ENCODE measurements at places on chromosomes 3 and 15. TPM values are rescaled to one million over a fixed set of nuclear protein-coding genes. Genes with fewer than 3 reads are reported as not detected.

DNA sequence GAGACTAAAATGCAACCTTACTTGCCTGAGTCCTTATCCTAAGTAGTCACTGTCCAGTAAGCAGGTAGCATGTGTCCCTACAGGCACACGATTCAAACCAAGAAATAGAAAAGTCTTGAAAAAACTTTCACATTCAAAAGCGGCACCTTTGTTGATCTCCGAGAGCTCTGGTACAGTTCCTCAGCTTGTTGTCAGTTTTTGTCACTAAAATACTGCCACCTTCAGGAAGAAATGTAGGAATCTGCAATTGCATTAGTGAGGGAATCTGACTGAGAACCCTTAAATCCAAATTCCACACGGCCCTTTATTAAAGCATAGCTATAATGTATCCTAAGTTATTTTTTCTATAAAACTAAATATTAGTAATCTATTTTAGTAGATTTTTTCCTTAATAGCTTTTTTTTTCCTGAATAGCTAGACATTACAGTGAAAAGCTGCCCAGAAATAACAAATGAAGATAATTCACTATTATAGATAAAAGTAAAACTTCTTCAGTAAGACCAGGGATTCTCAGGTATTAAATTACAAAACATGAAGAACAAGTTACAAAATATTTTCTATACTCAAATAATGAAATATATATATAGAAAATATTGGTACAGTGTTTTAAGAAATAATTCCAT, 44.0 kb downstream of the CCDC54 start:
- DNase-seq: no peak

Gene MKRN2OS
- not detected for total RNA-seq

Gene PPP2R3A
- total RNA-seq: 18.0 TPM

DNA sequence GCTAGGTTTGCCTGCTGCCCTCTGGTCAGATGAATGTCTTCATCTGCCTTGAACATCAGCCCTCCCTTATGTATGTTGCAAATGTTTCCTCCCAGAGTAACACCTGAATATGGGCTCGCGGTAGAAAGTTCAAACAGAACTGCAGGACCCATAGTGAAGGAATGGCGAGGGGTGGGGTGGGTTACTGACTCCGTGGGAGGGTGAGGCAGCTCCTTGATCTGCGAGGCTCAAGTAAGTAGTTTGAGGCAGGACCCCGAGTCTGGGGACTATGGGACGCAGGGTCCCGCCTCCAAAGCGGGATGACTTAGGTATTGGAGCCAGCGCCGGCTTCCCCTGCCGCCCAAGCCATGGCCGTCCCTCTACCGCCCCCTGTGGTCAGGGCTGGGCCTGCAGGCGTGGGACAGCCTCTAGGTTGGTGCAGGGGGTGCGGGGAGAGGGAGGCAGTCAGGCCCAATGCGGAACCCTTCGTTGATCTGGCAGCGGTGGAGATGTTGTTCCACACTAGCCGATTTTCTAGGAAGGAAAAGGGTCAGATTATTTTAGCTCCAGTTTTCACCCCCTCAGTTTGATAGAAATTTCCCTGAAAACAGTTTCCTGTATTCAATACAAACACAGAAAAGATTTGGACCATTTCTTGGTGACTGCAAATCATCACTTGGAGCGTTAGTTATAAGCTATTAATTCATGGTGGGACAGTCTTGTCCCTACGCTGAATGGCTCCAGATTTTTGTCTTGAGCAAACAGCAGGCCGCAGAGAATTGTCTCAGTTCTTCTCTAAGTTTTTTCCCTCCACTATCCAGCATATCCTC, 72.3 kb downstream of the CORO2B start:
- no peak for DNase-seq

DNA sequence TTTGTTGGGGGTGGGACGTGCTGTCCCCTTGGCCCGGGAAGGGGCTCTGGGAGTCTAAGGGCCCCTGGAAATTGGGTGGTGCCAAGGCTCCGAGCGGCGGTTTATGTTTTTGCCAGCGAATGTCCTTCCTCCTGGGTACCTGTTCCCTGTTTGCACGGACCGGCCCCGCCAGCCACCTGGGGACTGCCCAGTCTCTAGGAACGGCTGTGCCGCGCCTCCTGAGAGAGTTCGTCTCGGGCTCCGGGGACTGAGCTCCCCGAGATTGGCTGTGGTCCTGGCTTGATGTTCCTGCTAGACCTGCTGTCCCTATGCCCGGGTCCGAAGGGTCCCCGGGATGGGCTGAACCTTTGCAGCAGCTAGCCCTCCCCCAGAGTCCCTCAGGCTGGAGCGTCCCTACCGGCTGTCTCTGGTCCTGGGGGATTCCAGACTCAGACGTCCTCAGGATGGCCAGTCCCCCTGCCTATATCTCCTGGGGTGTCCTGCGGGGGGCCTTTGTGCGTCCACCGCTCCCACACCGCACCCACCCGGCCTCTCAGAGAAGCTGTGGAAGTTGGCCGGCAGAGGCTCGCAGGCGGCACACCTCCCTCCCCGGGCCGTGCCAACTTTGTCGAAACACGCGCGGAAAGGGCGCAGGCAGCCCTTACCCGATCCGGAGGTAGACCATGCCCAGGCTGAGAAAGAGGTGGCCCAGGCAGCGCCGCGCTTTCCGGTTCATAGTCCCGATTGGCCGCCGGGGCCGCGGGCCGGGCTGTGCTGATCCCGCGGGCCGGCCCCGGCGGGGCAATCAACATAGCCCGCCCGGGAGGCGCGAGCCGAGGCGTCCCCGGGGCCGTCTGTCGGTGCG, 547 bp downstream of the WNT7A start:
- no peak for DNase-seq

DNA sequence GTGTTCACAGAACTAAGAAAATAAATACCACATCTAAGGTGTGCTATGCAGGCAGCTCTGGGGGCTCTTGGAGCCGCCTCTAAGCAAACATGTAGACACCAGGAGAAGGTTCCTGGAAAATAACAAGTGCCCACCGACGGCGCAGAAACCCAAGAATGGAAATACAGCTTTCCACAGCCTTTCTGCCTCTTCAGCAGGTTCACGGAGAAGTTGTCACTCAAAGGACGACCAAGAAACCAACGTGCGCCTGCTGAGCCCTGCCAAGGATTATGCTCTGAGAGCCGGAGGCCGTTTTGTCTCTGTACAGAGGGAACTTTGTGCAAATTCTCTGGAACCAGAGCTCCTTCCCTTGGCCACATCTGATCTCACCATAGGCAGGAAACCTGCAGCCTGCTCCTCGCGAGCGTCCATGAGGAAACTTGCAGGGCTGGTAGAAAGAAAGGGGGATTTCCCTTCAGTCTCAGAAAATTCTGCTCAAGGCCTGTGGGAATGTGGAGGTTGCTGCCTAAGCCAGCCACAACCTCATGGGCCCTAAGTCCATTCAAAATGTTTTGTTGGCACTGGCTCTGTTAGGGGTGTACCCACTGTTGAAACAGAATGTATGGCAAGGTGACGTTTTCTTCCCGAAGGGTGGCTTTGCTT, 40.6 kb upstream of the ETV5 start:
- DNase-seq: no peak

Gene GOLGA6L9
- total RNA-seq: 1.8 TPM

DNA sequence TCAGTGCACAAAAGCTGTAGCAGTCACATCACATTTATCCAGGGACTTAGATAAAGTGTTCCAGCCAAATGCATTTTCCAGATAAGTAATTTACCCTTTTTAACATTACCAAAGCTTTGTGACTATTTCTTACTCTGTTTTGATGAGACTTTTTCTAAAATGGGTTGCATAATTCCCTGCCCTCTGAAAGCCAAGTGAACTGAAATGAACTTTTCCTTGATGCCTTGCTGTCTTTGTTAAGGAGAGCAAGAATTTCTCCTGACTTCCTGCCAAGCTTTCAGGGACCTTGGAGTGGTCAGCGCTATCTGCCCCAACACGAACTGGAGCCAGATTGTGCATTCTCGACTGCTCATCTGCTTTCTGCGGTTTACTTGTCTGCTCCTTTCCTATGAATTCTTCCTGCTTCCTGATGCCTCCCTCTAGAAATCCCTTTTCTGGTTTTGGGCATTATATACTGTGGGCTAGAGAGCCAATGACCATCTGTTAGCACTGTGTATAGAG, 34.8 kb downstream of the EIF4E3 start:
- DNase-seq: no peak

- no peak for DNase-seq
Measured at GRCh38 chr15:63018639-63019038, 23.9 kb upstream of the TPM1 start.

DNA sequence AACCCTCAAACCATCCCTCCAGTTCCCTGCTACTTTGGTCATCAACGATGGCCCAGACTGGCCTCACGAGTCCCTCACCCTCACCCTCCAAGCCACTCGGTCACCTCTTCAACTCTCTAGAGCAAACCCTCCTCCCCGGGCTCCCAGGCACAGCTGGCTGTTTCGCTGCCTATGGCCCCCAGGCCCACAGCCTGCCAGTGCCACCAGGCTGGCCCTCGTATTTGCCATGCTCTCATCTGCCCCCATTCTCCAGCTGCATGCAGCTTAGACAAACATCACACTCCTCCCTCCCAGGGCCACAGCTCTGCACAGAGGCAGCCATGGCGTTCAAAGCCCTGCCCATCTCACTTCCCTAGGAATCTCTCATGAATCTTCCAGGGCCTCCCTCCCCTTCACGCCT, 13.8 kb downstream of the RAB43 start:
- no peak for DNase-seq

DNA sequence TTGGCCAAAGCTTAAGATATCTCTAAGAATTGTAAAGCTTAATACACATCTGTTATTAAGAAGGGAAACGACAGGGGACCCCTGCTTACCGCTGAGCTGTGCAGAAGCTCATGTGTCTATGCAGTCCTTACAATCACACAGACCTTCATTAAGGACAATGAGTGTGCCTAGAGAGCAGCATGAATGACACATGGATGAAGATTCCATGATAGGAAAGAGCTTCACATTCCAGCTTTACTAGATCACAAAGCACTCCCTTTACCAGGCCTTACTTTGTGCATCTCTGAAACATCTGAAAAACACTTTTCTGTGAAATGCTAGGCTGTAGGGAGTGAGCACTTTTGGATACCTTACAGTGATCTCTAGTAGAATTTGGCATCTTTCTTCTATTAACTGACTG, 32.0 kb downstream of the RNF168 start:
- DNase-seq: no peak

GRCh38 chr3:69219101-69219708, 96.8 kb upstream of the LMOD3 start:
- DNase-seq: no peak

GRCh38 chr3:186100398-186100797, 8.5 kb downstream of the ETV5 start:
- no peak for DNase-seq

- no peak for DNase-seq
Measured at GRCh38 chr15:58433597-58434333, 2.0 kb downstream of the LIPC start.

Gene PSTPIP1
- 24.8 TPM for total RNA-seq

- DNase-seq: no peak
Measured at GRCh38 chr3:188646592-188646991, 492.6 kb downstream of the LPP start.

DNA sequence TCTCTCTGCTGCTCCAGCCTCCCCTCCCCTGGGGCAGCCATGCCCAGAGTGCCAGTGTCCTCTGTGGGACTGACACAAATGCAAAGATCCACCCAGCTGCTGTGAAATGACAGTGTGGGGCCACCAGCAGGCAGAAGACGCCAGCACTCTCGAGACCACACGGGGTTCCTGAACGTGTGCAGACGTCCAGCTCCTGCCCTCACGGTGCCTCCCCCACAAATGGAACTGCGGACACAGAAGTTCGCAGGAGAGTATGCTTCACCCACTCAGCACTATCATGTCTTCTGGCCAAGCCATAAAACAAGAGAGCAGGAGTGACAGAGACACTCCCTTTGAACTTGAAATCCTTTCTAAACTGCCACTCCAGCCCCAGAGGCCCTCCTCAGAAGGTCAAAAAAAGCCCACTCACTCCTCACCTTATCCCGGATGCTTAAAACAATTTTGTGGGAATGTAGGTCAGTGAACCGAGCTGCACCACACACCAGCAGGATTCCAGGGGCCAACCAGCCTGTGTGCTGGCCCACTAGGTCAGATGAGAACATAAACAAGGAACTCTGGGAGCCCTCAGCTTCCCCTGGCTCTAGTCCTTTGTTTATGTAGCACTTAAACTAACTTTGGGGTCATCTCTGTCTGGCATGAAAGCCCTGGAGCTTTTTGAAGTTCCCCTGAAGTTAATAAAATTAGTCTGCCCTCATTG, 112.6 kb downstream of the DNAJB8 start:
- DNase-seq: no peak

GRCh38 chr3:134353831-134354611, 20.2 kb downstream of the AMOTL2 start:
- DNase-seq: no peak

DNA sequence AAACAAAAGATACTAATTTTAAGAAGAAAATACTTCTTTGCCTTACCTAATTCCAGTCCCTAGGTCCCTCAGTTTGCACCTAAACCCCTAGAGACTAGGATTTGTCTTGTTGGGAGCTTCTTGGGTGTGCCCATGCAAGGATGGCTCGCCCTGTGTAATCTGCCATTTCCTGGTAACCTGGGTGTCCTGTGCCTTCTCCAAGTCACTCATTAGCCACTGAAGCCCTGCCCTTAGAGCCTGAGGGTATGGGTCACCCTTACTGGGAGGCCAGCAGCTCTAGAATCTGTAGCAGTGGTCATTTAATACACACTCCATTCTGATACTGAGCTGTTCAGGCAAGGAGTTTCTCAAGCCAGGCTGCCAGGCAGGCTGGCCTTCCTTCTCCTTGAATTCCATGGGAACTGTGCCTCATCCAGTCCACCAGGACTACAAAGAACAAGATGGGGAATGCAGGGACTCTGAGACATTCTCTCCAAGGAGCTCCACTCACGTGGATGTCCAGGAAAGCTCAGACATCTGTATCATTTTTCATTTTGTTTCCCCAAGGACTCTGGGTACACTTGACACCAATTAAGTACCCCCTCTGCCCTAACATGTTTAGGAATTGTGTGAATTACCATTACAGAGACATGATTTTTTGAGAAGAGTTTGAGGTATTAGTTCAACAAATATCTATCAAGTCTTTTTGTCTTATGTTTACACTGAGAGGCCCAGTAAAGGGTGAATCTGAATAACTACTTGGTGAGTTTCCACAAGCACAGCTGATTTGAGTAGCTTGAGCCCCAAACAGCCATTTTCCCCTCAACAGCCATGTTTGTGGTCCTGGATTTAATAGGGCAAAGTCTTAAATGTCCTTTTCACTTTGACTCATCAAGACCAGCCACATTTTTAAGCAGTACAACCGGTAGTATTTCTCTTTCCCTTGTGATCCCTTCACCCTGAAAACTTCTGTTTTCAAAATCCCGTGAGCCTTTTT, 52.6 kb downstream of the ARNT2 start:
- DNase-seq: no peak

Gene NOX5
- 0.92 TPM for total RNA-seq

Gene SCN5A
- 5.4 TPM for total RNA-seq

Gene ZIC1
- total RNA-seq: 0.07 TPM

Gene TUSC7
- total RNA-seq: not detected

DNA sequence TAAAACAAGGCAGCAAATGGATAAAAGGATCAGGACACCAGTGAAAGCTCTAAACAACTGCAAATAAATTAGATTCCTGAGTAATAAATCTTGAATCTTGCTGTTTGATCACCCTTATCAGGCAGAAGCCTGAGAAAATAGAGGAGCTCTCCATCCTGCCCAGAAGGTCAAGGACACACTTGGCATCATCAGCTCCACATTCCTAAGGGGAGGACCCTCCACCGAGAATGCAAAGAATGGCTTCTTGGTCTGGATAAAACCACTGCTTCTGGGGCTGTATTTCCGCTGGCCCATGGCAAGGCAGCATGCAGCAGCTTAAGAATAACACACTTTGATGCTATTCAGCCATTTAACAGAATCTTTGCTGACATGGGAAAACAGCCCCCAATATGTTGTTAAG, 108.9 kb upstream of the TSC22D2 start:
- no peak for DNase-seq

Gene ITIH1
- total RNA-seq: not detected

Measured in thoracic aorta (tissue), 2 donors.